AG04450 (cell line): ENCODE measurements at places on chromosomes 7 and 10.

DNA sequence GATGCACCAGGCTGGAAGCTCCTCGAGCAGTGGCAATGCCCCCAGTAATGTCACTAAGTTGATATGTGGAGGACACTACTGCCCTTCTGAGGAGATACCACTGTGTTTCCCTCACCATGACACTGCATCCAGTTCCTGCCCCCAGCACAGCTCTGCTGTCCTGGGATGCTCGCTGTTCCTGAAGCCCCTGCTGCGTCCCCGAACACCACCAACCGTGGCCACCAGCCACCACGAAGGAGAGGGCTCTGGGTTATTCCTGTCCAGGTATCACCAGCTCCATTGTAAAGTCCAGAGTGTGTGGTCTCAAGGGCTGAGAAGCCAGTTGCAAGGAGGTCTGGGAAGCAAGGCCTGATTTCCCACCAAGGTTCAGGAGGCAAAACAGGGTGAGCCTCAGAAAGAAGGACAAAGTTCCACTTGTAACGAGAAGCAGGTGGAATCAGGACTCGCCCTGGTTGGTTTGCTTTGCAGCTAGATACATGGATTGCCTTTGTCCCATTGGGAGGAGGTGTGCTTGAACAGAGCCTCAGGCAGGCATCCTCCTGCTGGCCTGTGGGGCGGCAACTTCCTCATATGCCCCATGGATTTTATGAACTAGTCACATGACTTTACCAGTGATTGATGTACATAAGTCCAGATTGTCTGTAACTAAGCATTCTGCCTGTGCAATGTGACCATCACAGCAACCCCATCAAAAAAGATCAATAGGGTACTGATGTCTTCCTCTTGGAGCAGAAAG lies 427.0 kb upstream of the VSTM2A start:
- DNase-seq = no peak

- no peak for DNase-seq
These were observed 159.9 kb downstream of the MGMT start for GRCh38 chr10:129626796-129627435.

DNA sequence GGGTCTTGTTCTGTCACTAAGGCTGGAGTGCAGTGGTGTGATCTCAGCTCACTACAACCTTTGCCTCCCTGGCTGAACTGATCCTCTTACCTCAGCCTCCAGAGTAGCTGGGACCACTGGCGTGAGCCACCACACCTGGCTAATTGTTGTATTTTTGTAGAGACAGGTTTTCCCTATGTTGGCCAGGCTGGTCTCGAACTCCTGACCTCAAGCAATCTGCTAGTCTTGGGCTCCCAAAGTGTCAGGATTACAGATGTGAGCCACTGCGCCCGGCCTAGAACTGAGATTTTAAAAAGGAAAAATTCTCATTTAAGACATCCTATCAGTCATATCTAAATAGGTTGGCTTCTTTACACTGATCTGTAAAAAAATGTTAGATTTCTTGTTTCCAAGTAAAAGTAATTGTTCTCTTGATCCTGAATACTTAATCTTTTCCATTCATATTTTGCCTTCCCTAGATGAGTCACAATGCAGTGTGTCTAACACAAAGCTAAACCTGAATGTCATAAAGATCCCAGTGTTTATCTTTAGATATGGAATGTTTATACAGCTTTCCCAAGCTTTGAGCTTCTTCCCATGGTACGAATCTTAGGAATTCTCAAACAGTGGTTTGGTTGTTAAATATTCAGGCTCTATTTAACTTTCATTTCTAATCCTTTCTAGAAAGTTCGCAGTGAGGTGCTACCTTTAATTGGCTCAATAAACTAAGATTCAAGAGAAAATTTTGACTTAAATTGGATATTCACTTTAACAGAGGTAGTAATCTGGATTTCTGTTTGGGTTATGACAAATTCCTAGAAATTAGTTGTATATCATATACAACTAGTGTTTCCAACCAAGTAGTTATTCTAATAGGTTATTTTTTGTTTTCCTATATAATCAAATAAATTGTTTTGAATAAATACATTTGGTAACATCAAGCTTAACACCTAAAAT lies 12.1 kb upstream of the LAMB1 start:
- DNase-seq = peak; percentile 47

DNA sequence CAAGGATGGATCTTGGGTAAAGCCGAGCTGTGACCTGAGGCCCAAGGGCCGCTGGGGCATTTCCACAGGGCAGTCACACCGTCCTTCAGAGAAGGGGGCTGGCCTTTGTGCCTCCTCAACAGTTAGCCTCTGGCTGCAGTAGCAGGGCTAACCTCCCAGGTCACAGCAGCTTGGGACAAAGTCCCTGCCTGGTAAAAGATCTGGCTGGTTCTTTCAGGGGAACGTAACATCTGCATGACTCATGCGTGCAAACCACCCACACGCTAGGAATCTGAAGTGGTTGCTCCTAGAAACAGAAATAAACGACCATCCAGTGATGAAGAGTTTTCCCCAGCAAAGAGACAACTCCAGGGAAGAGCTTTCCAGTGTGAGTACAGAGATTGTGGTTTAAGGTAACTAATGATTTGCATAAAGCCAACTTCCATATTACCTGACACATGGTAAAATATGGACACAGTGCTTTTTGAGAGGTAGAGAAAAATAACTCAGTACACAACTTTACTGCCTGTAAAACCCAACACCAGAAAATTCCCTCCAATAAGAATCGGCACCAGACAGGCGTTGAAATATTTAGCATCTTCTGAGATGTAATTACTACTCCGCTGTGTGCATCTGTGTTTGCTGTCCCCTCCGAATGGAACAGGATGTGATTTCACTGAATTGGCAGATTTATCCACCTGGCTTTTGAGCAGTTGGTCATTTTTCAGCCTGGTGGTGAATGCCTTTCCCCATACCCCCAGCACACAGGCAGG lies 84.9 kb upstream of the ADRB1 start:
- peak; percentile 72 for DNase-seq

DNA sequence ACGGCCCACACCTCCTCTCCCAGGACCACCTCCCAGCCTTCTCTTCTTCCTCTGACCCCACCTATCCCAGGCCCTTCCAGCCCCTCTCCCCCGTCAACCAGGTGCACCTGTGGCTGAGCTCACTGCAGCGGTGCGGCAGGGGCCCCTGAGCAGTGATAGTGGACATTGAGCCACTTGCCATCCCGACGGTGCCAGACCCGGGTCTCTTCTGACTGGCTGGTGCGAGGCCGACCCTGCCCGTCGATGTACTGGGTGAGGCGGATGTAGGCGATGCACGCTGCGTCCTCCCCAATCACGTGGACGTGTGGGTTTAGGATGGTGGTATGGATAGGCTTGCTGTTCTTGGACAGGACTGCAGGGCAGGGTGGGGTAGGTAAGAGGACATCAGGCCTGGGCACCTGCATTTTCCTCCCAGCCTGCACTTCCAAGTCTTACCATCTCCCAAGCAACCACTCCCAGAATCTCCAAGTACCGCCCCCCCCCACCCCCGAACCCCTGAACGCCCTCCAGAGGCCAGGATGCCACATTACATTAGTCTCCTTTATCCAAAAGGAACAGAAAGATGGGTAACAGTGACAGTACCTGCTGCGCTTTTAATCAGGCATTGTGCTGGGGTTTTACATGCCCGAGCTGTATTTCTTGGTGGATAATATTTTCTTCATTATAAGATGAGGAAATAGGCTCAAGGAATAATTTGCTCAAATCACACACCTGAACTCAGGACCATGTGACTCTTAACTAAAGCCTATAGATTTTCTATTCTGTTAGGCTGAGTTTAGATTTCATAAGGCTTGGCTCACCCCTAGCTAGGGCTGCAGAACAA lies 3.7 kb upstream of the NDST2 start:
- DNase-seq = no peak
